ENCODE measurements at places on chromosomes 3 and 15.
A peak's percentile ranks its signal among the peaks of the same experiment; 100 is the strongest.

GRCh38 chr3:75983609-75984290, 198.4 kb upstream of the ZNF717 start:
- no peak for DNase-seq

- no peak for DNase-seq
Observed at GRCh38 chr3:133954717-133955360, 59.2 kb upstream of the RAB6B start.

GRCh38 chr15:96247621-96248305, 82.7 kb upstream of the NR2F2 start:
- no peak for DNase-seq

DNA sequence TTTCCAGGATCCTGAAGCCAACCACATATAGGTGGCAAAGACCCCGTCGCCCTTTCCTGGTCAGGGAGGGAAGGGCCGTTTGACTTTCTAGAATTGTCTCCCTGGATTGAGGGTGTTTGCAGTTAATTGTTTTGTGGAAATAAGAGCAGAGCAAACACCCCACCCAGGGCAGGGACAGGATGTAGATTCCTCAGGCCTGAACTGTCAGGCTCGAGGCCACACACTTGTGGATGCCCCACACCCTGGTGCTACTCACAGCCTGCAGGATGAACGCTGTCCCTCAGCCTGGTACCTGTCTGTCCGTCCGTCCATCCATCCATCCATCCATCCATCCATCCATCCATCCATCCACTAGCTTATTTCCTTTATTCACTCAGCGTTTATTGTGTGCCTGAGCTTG, 29.9 kb upstream of the FLNB start:
- no peak for DNase-seq

DNA sequence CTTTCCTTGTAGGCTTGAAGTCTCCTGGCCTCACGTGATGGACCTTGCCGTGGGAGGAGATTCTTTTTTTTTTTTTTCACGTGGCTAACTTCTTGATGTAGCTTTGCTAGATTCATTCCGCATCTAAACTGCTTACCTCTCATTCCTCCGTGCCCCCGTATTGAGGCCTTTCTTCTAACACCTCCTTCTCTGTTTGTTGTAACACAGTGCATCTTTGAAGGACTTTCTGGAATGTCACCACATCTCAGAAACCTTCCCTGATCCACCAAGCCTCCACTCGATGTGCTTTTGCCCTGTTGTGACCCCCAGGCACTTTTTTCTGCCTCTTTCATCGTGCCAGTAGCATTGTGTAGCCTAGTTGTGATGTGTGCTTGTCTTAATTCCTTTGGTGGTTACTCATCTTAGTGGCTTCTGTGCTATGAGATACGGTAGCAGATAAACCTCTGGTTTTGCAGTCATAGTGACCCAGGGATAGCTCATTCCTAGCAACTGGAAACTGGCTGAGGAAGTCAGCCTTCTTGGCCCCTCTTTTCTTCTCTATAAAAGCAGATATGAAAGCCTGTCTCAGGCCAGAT, 1.6 kb upstream of the BNC1 start:
- DNase-seq = no peak

GRCh38 chr15:85120351-85121113, 138.9 kb downstream of the PDE8A start:
- DNase-seq = no peak

GRCh38 chr3:31785734-31786133, 195.3 kb downstream of the OSBPL10 start:
- no peak for DNase-seq

GRCh38 chr3:188796122-188796631, 375.6 kb upstream of the TPRG1 start:
- DNase-seq = no peak

DNA sequence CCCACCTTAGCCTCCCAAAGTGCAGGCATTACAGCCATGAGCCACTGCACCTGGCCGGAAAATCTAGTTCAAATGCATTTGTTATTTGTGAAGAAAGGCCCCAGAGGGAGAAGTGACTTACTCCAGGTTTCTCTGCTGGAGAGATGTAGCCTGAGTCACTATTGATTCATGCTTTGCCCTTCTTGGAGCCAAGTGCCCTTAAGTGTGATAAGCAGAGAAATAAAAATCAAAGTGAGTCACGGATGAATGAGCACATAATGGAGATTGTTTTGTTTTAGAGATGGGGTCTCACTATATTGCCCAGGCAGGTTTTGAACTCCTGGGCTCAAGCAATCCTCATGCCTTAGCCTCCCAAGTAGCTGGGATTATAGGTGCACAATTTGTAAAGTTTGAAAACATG, 33.1 kb downstream of the CDC25A start:
- no peak for DNase-seq

DNA sequence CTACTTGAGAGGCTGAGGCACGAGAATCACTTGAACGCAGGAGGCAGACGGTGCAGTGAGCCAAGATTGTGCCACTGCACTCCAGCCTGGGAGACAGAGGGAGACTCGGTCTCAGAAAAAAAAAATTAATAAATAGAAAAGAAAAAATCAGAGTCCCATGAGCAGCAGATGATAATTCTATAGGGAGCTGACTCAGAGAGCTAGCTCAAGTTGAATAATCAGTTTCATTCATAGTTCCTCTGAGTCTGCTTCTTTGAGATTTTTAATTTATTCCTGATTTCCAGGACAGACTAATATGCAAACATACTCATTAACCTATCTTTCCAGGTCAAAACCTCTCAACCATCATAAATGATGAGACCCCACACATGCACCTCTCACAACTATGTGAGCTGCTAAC, 55.0 kb upstream of the PTX3 start:
- no peak for DNase-seq

GRCh38 chr3:169534439-169534838, 129.1 kb downstream of the MECOM start:
- DNase-seq = no peak

- DNase-seq = no peak
Observed at GRCh38 chr15:69032703-69033373, 18.3 kb downstream of the NOX5 start.

GRCh38 chr3:188160751-188161150, 6.8 kb downstream of the LPP start:
- DNase-seq = no peak

- no peak for DNase-seq
Observed at GRCh38 chr3:128648940-128649663, 1.5 kb downstream of the RPN1 start.

GRCh38 chr15:68012911-68013310, 41.2 kb upstream of the PIAS1 start:
- DNase-seq = no peak

DNA sequence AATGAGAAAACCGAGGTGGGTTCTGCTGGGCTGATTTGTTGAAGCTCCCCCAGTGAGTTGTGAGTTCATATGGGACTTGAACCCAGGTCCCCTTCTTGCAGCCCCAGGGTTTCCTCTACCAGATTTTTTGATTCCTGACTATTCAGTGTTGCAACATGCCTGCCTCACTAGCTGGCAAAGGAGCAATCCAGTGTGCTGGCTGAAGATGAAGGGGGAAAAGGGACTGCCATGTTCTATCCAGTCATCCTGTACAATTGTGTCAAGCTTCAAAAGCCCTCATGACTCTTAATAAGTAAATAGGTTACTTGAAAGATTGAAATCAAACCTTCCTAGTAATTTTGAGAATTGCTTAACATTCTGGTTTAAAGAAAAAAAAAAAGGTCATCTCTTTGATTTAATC, 211.5 kb upstream of the TP63 start:
- no peak for DNase-seq

- no peak for DNase-seq
Observed at GRCh38 chr15:31586841-31587240, 260.2 kb downstream of the KLF13 start.

- no peak for DNase-seq
Observed at GRCh38 chr15:21261965-21262850, 178.1 kb downstream of the POTEB3 start.

DNA sequence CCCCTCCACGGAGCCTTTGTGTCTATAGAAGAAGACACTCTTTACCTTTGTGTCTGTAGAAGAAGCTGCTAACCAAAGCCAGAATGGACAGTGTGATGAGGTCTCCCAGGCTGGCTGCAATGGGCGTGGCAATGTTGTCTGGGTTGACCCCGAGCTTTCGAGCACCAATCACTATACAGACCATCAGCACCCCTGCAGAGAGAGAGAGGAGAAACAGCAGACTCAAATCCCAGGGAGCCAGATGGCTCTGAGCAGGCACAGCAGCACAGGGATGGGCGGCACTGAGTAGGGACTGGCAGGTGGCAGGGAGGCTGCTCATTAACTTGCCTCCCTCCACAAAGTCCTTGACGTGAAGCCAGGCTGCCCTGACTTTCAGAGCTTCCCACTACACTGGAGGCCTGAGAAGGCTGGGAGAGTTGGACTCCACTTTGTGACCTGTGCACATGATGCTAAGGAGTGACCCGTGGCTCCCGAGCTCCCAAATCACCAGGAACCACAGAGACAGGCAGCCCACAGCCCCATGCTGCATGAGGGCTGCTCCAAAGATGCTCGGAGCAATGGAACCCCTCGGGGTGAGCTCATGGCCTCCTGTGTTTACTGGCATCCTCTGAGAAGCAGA, 53.9 kb downstream of the ROPN1B start:
- no peak for DNase-seq

DNA sequence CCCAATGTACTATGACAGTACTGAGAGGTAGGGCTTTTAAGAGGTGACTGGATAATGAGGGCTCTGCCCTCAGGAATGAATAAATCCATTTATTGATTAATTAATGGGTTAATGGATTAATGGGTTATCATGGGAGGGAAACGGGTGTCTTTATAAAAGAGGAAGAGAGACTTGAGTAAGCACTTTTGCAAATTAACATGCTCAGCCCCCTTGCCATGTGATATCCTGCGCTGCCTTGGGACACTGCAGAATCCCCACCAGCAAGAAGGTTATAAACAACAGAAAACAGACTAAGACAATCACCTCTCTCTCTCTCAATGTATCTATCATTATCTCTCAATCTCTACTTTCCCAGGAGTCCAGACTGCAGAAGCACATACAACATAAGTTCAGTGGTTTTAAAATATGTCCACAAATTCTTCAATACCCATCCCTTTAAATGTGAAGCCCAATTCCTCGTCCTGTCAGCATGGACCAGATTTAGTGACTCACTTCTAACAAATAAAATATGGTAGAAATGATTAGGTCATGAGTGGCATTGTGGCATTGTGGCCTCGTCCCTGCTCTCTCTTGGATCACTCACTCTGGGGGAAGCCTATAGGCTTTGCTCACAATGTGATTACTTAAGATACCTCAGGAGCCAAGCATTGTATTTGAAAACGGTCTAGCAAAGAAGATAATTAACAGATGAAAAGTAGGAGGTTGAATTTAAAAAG, 40.0 kb upstream of the IL12A start:
- DNase-seq = no peak

GRCh38 chr3:174035328-174035886, 637.9 kb downstream of the NLGN1 start:
- DNase-seq = no peak

DNA sequence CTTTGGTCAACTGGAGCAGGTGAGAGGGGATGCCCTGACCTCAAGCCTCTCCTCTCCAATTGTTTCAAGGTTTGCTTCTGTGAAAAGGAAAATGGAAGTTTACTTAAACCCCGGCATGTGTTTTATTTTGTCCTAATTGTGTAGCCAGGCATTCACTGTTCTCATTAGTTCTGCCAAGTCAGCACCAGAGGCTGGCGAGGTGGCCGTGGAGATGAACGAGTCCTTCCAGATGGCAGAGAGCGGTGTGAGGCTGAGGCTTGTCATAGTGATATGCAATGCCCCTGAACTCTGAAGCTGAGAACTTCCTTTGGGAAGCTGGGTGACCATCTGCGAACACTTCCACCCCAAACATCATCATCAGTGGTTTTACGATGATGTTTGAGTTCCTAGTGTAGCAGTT, 199.6 kb downstream of the TJP1 start:
- no peak for DNase-seq

- no peak for DNase-seq
Observed at GRCh38 chr15:77555232-77555631, 77.5 kb downstream of the LINGO1 start.

- DNase-seq = no peak
Observed at GRCh38 chr15:93467337-93467736, 378.3 kb upstream of the RGMA start.

DNA sequence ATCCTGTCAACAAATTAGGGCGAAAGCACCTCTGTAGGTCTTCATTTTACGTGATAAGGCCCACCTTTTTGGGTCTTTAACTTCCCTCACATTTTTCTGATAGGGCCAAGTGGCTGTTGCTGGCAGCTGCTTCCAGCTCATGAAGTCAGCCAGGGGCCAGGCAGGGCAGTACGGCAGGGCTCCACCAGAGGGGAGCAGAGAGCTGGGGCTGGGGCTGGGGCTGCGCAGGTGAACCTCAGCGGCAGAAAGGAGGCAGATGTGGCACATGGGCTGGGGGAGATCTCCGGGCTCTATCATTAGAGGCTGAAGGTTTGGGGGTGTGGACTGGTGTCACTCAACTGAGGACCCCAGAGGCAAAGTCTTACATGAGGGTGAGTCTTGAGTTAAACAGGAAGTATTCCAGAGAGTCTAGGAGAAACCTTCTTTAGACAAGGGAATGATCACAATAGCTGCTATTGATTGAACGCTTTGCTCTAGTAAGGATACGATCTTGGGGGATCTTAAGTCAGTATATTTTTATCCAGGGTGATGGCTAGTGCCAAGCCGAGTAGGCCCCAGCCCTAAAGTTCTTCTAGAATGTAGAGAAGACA, 62.8 kb upstream of the MEX3B start:
- DNase-seq = peak; percentile 34

- DNase-seq = no peak
Observed at GRCh38 chr3:115651087-115651486, 27.8 kb downstream of the GAP43 start.

- DNase-seq = no peak
Observed at GRCh38 chr3:32703491-32703972, 18.5 kb downstream of the CNOT10 start.

- DNase-seq = no peak
Observed at GRCh38 chr15:33608714-33609113, 297.9 kb downstream of the RYR3 start.

DNA sequence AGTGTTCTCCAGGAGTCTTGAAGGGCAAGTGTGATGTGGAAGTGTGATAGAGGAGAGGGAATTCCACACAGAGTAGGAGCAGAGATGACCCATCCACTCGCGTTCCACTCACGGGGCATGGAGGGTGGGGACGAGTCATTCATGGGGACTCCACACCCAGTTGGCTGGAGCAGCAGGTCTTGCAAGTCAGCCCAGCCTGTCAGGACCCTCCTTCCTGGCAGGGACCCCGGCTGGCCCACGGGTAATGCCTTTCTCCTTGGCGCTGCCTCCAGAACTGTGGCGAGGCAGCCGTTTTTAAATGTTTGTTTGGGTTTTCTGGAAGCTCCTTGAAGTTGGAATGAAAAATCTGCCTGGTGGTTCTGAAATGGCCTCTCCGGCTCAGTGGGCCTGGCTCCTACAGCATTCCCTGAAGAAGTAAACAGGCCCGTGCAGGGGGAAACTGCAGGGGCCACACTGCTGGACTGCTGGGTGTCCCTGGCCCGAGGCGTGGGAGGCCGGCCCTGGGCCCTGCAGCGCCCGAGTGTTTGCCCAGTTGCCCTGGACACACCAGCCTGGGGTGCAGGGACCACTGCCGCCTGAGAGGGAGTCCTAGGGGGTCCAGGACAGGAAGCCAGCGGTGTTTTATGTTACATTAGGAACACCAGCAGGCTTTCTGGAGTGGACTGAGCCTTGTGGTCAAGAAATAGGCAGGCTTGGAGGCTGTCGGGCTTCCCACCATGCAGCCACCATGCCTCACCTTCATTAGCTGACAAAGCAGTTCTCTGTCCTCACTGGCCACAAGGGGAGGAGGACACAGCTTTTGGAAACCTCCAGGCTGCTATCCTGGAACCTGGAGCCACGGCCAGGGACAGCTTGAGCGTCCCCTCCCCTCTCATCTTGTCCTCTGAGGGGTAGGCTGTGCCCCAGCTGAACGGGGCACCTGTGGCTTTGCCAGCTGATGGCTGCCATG, 61.3 kb downstream of the CEMIP start:
- DNase-seq = no peak

- no peak for DNase-seq
Observed at GRCh38 chr3:42228796-42229195, 37.2 kb downstream of the CCK start.
